ENCODE measurements at places on chromosomes 11 and 22.

DNA sequence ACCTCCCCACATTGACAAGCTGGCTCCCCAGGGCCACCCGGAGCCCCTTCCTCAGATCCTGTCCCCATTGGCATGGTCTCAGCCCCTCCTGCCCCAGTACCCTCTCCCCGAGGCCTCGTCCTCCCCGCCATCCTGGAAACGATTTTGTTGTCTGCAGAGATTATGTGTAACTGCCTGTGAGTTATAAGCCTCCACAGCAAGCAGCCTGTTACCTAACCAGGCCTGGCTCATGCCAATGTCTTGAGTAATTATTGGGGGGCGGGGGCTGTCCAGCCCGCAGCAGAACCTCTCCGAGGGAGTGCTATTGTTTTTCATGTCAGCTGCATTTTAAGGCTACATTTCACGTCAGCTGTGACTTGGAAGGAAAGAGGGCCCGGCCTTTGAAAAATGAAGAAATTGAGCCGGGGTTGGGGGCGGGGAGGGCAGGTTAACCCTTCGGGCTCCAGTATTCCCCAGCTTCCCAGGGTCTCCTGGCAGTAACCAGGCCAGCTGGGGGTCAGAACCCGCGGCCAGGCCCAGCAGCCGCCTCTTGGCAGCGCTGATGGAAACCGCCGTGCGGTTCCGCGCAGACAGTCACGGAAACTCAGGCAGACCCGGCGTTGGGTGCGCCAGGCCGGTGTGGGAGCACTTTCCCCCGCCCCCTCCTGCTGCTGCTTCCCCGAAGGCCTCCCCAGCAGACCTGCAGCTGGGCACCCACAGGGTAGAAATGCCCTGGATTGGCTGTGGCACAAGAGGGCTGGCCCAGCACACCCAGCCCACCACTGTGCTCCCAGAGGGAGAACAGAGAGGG, 59.5 kb downstream of the CDKN1C start:
- no peak for DNase-seq
- no peak overlapping the region for H3K27ac ChIP-seq
- H3K4me3 ChIP-seq, result no peak overlapping the region
- H3K27me3 ChIP-seq, result no peaks in the 10 kb centered on the region
- H3K36me3 ChIP-seq, result peaks cover 26% of the 10 kb centered on the region

GRCh38 chr11:126340960-126341606, 14.4 kb upstream of the ST3GAL4 start:
- no peak for DNase-seq
- peaks cover 86% of the 10 kb centered on the region for H3K36me3 ChIP-seq
- H3K4me3 ChIP-seq, result no peak overlapping the region
- H3K27me3 ChIP-seq, result no peaks in the 10 kb centered on the region
- peaks cover 5% of the 10 kb centered on the region for H3K4me1 ChIP-seq

GRCh38 chr11:87428266-87428665, 390.5 kb downstream of the TMEM135 start:
- no peaks in the 10 kb centered on the region for H3K4me1 ChIP-seq
- H3K27ac ChIP-seq, result no peak overlapping the region
- no peaks in the 10 kb centered on the region for H3K36me3 ChIP-seq
- no peak for DNase-seq
- no peak overlapping the region for H3K4me3 ChIP-seq
- no peaks in the 10 kb centered on the region for H3K27me3 ChIP-seq

GRCh38 chr11:84894666-84895065, 732.5 kb downstream of the DLG2 start:
- H3K27me3 ChIP-seq, result no peaks in the 10 kb centered on the region
- no peaks in the 10 kb centered on the region for H3K4me1 ChIP-seq
- no peak overlapping the region for H3K27ac ChIP-seq
- H3K4me3 ChIP-seq, result no peak overlapping the region
- DNase-seq, result no peak

GRCh38 chr22:48896766-48897644, 930.7 kb downstream of the BRD1 start:
- H3K4me3 ChIP-seq, result no peak overlapping the region
- DNase-seq, result no peak
- H3K27ac ChIP-seq, result no peak overlapping the region
- H3K36me3 ChIP-seq, result no peaks in the 10 kb centered on the region
- H3K27me3 ChIP-seq, result no peaks in the 10 kb centered on the region
- no peaks in the 10 kb centered on the region for H3K4me1 ChIP-seq

DNA sequence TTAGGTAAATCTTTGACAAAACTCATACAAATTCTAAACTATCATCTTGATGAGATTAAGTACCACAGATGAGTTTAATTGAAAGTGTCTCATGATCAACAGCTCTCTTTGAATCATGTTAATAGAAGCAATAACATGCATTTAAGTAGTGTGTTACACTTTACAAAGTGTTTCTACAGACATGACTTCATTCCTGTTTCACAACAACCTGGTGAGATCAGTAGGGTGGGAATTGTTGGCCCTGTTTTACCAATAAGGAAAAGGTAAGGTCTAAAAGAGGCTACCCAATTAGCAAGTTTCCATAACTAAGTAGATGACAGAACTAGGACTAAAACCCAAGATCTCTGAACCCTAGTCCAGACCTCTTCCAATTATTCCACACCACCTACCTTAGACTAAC, 12.7 kb upstream of the PRSS23 start:
- no peak for DNase-seq
- no peak overlapping the region for H3K27ac ChIP-seq
- H3K4me1 ChIP-seq, result no peaks in the 10 kb centered on the region

- no peak overlapping the region for H3K27ac ChIP-seq
- no peak overlapping the region for H3K4me3 ChIP-seq
- H3K36me3 ChIP-seq, result no peaks in the 10 kb centered on the region
- no peak for DNase-seq
- H3K27me3 ChIP-seq, result peaks cover 8% of the 10 kb centered on the region
Observed at GRCh38 chr11:45537614-45538013, 127.8 kb downstream of the CHST1 start.

DNA sequence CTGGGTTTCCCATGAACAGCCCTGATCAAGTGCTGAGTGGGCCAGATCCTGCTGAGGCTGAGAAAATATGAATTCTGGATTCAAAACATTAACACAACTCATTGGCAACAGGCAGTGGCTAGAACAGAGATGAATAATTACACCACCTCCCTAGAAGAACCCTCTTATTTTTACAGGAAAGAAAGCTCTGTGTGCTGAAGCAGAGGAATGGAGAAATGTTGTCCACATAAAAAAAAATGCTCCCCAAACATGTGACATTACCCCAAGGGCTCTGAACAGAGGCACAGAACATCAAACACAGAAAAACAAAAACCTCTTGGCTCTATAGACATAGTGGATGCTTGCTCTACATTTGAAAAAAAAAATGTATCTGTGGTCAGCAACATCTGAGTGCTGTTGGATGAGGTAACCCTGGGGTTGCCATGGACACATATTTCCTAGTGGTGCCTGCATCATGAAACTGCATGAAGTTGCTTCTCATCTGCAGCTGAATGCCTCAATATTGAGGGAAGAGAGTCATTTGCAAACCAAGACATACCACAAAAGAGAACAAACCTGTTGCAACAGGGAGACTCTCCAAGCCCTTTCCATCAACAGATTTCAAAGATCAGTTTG, 98.8 kb downstream of the SNX19 start:
- H3K27ac ChIP-seq, result no peak overlapping the region
- H3K4me3 ChIP-seq, result no peak overlapping the region

- peaks cover 23% of the 10 kb centered on the region for H3K27me3 ChIP-seq
- no peak for DNase-seq
- H3K27ac ChIP-seq, result no peak overlapping the region
- no peaks in the 10 kb centered on the region for H3K36me3 ChIP-seq
Observed at GRCh38 chr11:111246956-111247355, 1.4 kb downstream of the POU2AF2 start.

DNA sequence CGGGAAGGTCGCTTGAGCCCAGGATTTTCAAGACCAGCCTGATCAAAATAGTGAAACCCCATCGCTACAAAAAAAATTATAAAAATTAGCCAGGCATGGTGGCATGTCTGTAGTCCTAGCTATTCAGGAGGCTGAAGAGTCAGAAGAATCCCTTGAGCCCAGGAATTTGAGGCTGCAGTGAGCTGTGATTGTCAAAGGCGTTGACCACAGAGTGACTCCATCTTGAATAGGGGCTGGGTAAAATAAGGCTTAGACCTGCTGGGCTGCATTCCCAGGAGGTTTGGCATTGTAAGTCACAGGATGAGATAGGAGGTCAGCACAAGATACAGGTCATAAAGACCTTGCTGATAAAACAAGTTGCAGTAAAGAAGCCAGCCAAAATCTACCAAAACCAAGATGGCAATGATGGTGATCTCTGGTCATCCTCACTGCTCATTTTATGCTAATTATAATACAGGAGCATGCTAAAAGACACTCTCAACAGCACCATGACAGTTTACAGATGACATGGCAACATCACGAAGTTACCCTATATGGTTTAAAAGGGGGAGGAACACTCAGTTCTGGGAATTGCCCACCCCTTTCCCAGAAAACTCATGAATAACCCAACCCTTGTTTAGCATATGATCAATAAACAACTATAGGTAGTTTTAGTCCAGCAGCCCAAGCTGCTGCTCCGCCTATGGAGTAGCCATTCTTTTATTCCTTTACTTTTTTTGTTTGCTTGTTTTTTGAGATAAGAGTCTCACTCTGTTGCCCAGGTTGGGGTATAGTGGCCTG, 2.8 kb upstream of the RDX start:
- no peaks in the 10 kb centered on the region for H3K27me3 ChIP-seq
- DNase-seq, result no peak

GRCh38 chr11:3755151-3755550, 42.2 kb downstream of the NUP98 start:
- no peak overlapping the region for H3K4me3 ChIP-seq
- H3K27me3 ChIP-seq, result no peaks in the 10 kb centered on the region
- H3K27ac ChIP-seq, result no peak overlapping the region
- no peaks in the 10 kb centered on the region for H3K4me1 ChIP-seq

GRCh38 chr11:31844351-31844750, 33.2 kb upstream of the PAX6 start:
- no peaks in the 10 kb centered on the region for H3K36me3 ChIP-seq
- peaks cover 20% of the 10 kb centered on the region for H3K27me3 ChIP-seq
- H3K27ac ChIP-seq, result no peak overlapping the region
- no peaks in the 10 kb centered on the region for H3K4me1 ChIP-seq

DNA sequence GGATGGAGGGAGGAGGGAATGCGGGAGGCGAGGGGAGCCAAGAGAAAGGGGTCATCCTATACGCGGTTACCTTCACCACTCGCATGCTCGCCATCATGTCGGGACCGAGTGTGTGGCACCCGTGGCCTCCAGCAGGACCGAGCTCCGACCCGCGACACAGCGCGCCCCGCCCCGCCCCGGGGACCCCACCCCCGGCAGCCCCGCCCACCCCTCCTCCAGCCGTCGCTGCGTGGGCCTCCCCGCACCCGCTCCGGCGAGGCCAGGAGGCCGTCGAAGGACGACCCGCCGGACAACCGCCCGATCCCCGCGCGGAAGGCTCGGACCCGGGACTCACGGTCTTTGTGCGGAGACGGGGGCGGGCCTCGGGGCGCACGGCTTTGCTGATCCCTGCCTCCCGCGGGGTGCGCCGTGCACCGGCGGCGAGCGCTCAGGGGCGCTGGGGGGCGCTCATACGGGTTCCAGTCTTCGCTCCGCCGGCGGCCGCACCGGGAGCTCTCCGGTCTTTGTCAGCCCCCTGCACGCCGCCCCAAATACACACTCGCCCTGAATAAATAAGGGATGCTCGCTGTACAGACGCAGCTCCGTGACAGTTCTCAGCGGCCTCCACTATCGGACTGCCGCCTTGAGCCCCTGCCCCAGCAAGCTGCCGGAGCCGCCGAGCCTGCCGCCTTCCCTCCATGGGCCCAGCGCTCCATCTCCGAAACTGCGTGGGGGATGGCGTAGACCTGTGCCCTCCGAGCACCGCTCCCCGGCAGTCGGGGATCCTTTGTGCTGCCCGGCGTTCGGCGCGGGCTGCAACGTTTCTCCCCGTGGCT, at the start of gene UBE2L6:
Gene UBE2L6 (minus strand): TSS at position 158 of the 815 bp plus-strand sequence. CDS start 61 bp downstream, at position 97.
- peak within 1 kb of the TSS; percentile 97 for H3K27ac ChIP-seq
- peaks cover 21% of the 10 kb centered on the region for H3K36me3 ChIP-seq
- H3K4me3 ChIP-seq, result peak within 1 kb of the TSS; percentile 99
- DNase-seq, result peak; percentile 80
- H3K4me1 ChIP-seq, result peaks cover 40% of the 10 kb centered on the region

DNA sequence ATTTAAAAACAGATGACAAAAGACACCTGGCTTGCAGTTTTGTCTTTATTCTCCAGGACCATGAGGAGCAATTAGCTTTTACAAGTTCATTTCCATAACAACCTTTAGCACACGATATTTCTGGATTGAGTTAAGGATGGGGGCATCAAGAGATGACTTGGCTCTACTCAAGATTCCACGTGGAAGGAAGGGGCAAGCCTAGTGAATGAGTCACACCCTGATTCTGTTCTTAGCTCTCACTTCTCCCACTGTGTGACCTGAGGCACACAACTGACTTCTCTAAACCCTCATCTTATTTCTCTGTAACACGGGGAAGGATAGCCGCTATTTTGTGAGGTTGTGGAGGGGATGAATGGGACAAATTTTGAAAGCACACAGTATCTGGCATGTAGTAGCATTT, 185.5 kb downstream of the KIRREL3 start:
- no peak overlapping the region for H3K4me3 ChIP-seq
- H3K36me3 ChIP-seq, result no peaks in the 10 kb centered on the region
- H3K4me1 ChIP-seq, result no peaks in the 10 kb centered on the region
- no peak for DNase-seq
- H3K27me3 ChIP-seq, result no peaks in the 10 kb centered on the region

DNA sequence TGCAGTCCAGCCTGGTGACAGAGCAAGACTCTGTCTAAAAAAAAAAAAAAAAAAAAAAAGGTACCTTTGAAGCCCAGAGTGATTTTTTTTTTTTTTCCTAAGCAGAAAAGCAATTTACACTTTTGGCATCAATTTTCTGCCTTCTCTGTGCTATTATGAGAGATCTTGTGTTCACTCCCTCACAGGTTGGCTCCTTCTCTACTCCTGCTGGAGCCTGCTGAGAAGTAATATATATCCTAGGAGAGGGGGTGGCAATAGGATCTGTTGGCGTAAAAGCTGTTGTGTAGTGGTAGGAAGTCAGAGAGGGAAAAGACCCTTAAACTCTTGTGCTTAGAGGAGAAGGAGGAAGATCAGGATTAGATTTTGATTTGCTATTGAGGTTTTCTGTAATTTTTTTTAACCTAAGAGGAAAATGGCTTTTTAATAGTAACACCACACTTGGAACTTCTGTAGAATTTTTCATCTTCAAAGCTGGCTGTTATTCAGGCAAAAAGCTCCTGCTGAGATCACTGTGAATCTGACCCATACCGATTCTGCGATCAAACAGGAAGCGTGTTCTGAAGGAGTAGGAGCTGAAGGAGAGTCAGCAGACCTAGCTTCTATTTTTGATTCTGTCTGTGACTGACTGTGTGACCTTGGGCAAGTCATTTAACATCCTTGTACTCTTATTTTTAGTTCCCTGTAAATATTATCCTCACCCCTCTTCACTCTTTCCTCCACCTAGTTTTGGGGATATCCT, 77.7 kb downstream of the TRIM44 start:
- H3K4me1 ChIP-seq, result no peaks in the 10 kb centered on the region
- H3K27me3 ChIP-seq, result no peaks in the 10 kb centered on the region

GRCh38 chr11:118275176-118275575, 11.1 kb upstream of the MPZL2 start:
- no peak overlapping the region for H3K27ac ChIP-seq
- no peak for DNase-seq
- no peaks in the 10 kb centered on the region for H3K36me3 ChIP-seq
- no peak overlapping the region for H3K4me3 ChIP-seq
- H3K4me1 ChIP-seq, result no peaks in the 10 kb centered on the region

Measured in activated B cell treated with CpG ODN at 0.5 μM for 24 hours (primary cell).